ENCODE measurements at places on chromosomes 7 and 10.

DNA sequence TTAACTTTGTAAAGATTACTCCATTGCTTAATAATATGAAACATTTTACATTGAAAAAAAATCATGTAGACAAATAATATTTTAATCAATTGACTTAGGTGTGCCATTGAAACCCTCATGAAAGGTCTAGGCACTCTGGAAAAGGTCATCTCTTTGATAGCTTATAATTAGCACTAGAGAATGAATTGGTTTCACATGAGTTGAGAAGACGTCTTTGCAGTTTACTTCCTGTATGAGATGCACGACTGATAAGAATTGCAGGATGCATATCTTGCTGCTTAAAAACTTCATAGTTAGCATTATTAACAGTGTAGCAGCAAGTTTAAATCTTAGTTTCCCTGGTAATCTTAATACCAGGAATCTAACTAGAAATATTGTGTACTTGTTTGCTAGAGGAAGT lies 614.2 kb upstream of the COBL start:
- DNase-seq = no peak

GRCh38 chr7:135601182-135601581 lies 43.5 kb downstream of the NUP205 start:
- DNase-seq = no peak

- peak; percentile 75 for DNase-seq
Observed at GRCh38 chr7:108181073-108181985, 51.2 kb upstream of the LAMB4 start.

DNA sequence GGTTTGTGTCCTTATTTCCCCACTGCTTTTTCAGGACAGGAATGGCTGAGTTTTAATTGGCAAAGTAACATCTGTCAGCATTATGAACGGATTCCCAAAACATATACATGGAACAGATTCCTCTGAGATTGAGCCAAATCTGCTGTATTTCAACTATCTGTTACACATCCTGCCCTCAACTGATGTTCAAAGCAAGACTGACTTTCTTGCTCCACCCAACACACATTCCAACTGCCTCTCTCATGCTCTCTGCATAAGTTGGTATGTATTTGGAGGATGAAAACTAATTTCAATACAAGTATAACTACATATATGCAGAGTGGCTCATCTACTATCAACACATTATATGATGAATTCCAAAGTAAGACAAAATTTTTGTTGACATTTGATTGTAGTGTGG lies 342.2 kb downstream of the GATA3 start:
- no peak for DNase-seq

GRCh38 chr7:774161-775109 lies 47.4 kb upstream of the PRKAR1B start:
- DNase-seq = no peak

GRCh38 chr10:49678827-49679479 lies 498 bp upstream of the C10orf53 start:
- no peak for DNase-seq

DNA sequence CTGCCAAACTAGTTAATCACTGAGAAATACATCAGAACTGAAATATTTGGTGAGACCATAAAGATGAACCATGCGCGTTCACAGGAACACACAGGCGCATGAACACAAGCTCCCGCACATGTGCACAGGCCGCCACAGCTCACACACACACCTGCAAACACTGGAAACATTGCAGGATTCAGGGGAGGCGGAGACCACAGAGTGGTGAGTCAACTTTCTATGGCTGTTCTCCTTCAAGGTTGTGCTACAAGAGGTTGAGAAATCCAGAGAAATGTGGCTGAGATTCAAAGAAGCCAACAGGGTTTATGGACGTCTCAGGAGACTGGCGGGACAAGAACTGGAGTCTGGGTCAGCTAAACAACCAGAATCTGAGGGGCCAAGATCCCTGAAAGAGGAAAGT lies 17.8 kb downstream of the ESYT2 start:
- DNase-seq = no peak

DNA sequence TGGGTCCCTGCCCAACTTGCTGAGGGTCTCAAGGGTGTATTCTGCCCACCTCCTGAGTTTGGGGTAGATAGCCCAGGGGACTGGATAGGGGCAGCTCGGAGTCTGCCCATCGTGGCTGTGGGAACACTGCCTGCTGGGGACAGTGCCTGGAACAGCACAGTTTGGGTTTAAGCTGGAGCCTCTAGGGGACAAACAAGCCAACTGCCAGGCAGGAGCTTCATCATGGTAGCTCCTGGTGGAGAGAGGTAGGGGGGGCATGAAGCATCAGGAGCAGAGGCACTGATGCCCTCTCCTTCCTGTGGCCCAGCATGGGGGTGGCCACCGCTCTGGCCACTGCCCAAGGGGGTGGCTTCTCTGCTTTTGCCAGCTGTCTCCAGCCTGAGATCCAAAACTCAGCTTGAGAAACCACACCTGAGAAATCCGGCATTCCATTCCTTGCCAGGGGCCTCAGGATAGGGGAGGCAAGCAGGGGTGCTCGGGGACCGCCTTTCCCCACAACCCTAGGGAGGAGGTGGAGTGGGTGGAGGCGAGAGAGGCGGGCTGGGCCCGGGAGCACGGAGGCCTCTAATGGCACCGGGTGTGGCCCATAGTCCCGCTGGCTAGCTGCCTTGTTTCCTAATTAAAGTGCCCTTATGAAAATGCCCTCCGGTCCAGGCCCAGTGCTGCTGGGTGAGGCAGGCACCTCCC lies 47.6 kb downstream of the UNC5B start:
- DNase-seq = no peak

DNA sequence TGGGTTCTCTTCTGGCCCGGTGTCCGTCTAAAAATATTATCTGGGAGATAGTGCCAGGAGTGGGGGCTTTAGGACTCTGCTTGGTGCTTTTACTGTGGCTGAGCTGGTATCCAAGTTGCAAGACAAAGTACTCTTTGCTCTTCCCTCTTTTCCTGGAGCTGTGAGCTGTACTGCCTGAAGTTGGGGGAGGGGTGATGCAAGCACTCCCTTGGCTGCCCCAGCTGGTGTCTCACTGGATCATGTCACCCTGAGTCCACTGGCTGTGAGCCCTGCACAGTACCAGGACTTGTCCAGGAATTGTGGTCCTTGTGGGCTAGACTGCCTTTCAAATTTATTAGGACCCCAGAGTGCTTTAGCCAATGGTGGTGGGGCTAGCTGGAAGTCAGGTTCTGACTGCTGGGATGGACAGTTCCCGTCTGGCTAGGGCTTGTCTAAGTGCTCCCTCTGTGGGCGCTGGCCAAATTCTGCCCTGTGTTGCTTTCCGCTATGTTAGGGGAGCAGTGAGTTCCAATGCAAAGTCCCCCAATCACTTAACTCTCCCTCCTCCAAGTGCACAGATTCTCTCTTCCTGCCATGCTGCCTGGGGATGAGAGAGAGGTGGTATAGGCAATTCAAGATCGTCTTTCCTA lies 13.1 kb downstream of the CC2D2B start:
- no peak for DNase-seq

GRCh38 chr10:50388181-50388580 lies 136.9 kb upstream of the ASAH2 start:
- DNase-seq = no peak

- no peak for DNase-seq
Observed at GRCh38 chr10:93875032-93875358, 18.8 kb upstream of the SLC35G1 start.

GRCh38 chr10:124886195-124886594 lies 55.7 kb upstream of the ZRANB1 start:
- DNase-seq = no peak

- DNase-seq = no peak
Observed at GRCh38 chr10:29471544-29471859, 163.3 kb downstream of the SVIL start.

- no peak for DNase-seq
Observed at GRCh38 chr10:3100856-3101640, 33.7 kb downstream of the PFKP start.

- no peak for DNase-seq
Observed at GRCh38 chr10:71255808-71256660, 43.7 kb downstream of the UNC5B start.

DNA sequence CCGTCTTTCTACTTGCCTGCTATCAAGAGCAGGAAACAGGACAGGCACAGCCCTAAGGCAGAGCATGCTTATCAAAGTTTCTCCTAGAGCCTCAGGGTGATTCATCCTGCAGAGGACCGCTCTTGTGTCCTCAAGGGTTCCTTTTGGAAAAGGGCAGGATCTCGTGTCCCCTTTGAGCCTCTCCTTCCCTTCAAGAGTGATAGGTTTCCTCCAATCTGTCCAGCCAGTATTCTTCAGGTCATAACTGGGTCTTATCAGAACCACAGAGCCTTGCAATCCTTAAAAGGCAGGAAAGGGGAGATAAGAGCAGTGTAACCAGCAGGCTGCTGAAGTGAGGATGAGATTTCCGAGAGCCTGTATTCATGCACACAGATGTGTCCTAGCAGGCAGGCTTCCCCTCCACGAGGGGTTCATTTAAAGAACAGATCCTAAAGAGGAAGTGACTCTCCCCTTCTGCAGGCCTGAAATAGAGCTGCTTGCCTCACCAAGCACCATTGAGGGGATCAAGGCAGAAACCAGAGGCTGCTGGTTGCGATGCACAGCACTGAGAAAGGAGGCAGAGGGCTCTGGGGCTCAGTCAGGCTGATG lies 90.5 kb upstream of the SVIL start:
- DNase-seq = no peak

- DNase-seq = no peak
Observed at GRCh38 chr10:48791267-48791928, 106.7 kb downstream of the WDFY4 start.

- no peak for DNase-seq
Observed at GRCh38 chr7:156031679-156032478, 219.6 kb upstream of the SHH start.

DNA sequence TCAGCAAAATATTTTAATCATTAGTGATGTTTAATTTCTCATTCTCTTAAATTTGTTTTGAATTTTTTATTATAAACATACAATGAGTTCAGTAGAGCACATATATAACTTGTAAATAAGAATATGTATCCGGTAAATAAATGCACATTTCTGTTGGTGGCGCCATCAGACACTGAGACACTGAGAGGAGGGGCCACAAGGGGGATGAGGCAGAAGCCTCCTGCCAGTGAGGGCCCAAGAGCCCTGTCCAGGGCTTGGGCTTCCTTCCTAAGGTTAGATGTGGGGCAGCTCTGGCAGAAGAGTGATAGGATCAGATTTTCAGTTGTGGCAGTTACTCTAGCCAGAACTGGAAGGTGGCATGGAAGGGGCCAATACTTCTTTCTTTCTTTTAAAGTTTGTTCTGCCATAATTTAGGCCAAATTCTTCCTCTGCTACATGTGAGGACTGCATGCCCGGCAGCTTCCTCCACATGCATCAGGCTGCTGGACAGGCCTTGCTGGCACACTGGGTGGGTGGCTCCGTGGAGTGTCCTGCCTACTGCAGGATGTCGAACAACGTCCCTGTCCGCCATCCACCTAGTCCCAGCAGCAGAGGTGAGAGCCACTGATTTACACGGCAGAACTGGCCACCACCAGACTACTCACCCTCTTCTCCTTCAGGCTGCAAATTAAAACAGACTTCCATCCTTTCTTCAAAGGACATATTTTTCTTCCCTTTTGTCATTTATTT lies 13.2 kb downstream of the PTPRN2 start:
- DNase-seq = no peak

GRCh38 chr7:139035586-139036353 lies at the start of gene ZC3HAV1L:
Gene ZC3HAV1L (minus strand): TSS chr7:139036042. CDS start chr7:139036017, 25 bp downstream.
- DNase-seq = no peak

DNA sequence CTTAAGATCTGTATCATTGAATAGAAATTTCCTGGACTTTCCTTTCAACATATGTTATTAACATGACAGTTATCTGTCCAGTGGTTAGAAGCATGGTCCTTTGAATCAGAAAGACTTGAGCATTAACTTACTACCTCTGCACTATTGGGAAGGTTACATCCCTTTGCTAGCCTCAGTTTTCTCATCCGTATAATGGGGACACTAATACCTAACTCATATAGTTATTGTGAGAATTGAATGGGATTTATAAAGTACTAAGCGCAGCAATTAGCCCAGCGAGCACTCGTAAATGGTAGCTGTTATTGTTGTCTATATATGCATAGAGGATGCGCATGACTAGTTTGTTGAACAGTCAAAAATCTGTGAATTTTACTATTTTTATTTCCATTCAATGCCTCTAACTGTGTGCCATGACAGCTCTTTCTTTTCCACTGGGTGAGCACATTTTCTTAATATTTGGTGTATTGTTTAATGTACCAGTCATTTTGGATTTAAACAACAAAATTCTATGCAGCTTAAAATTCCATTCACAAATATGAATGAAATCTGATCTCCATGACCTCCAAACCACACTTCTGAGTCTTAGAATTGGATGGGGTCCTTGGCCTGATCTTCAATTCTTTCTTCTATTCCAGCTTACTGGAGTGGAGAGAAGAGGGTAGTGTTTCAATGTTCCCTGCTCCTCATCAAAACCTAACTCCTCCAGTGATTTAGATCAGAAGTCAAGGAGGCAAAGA lies 65.0 kb downstream of the CACNB2 start:
- no peak for DNase-seq

DNA sequence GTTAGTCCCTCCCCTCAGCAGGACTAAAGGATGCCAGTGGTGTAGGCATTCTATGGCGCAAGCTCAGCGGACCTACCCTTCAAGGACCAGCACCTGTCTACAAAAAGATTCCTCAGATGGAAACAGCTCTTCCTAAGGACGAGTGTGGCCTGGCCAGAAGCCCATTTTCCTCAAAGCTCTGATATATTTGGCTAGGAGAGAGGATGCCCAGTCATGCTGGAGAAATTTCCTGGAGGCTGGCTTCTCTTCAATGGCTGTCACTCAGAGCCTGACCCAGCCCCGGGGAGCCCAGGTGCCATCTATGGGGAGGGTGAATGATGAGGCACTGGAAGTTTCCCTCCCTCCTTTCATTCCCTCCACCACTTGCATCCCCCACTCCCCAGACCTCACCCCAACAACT lies 111.5 kb downstream of the PLXNA4 start:
- no peak for DNase-seq
